ENCODE measurements at places on chromosomes 12 and 14.

- no peak for DNase-seq
These were observed 154.8 kb downstream of the TMX1 start for GRCh38 chr14:51394804-51395203.

DNA sequence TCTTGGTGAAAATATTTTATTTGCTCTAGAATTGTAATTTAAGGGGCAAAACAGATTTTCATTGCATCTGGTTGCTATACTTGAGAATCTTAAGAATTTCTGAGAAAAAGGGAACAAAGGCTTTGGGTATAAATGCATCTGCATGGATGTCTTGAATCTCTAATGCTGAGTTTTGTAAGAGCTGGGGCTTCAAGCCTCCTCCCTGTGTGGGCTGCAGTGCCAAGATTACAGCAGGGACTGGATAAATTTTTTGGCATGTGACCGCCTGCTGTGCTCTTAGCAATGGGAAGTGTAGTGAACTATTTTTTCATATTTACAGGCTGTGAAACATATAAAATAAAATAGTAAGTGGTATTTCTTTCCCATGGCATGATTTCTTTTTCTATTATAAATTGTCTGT lies 70.0 kb downstream of the SLC38A6 start:
- DNase-seq: no peak

DNA sequence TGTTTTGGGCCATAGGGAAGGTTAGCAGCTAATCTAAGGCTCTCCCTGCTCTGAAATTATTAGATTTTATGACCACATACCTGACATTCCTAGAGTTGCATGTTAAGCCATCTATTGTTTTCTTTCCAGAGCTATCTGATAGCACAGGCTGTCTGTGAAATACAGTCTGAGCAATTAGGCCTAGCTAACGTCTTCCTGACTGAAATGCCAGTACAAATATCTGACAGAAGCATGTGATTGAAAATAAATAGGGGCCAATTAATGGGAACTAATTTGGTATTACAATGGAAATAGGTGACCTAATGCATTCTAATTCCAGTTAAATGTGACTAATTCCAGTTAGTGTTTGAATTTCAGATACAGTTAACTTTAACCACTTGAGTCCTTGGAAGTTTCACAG lies 115.2 kb downstream of the C12orf75 start:
- DNase-seq: no peak

- DNase-seq: no peak
These were observed 7.8 kb upstream of the TAS2R46 start for GRCh38 chr12:11069854-11070365.

- no peak for DNase-seq
These were observed 2.1 kb downstream of the KCNC2 start for GRCh38 chr12:75207338-75208083.

- no peak for DNase-seq
These were observed 43.5 kb upstream of the PTPRQ start for GRCh38 chr12:80400571-80400991.

DNA sequence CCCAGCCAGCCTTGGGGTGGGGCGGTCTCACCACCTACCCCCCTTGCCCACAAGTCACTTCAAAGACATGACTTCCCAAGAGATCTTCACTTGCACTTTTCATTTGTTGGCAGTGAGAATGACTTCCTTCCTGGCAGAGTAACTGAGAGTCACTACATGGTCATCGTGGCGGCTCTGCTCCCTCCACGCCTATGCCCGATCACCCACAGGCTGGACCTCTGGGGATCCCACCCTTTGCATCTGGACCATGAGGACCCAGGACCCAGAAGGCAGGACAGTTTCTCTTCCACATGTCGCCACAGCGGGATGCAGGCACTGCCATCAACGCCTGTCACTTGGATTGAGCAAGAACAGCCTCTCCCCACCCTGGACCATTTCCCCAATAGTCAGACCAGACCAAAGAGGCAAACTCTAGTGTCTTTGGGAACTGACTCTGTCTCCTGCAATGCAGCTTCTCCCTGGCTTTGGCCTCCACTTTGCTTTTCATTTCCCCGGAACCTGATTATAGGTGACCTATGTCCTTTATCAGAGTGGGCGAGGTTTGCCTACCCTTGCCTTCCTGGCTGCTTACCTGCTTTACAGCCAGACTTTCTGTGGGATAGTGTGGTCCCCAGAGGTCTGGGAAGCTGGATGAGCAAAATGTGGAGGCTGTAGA lies 3.6 kb downstream of the VDR start:
- DNase-seq: no peak

GRCh38 chr12:2408262-2408661 lies 355.5 kb downstream of the CACNA1C start:
- no peak for DNase-seq

DNA sequence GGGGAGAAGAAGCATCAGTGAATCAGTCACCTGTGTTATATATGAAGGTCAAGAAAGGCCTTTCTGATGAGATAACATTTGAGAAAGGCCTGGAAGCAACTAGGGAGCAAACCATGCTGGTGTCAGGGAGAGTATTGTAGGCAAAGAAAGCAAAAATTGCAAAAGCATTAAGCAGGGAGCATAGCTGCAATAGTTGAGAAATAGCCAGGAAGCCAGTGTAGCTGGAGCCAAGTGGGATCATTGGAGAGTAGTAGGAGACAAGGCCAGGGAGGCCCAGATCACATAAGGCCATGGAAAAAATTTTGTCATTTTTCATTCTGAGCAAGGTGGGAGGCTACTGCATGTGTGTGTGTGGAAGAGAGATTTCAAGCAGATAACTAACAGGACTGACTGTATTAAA lies 18.8 kb upstream of the MAGOHB start:
- DNase-seq: no peak

DNA sequence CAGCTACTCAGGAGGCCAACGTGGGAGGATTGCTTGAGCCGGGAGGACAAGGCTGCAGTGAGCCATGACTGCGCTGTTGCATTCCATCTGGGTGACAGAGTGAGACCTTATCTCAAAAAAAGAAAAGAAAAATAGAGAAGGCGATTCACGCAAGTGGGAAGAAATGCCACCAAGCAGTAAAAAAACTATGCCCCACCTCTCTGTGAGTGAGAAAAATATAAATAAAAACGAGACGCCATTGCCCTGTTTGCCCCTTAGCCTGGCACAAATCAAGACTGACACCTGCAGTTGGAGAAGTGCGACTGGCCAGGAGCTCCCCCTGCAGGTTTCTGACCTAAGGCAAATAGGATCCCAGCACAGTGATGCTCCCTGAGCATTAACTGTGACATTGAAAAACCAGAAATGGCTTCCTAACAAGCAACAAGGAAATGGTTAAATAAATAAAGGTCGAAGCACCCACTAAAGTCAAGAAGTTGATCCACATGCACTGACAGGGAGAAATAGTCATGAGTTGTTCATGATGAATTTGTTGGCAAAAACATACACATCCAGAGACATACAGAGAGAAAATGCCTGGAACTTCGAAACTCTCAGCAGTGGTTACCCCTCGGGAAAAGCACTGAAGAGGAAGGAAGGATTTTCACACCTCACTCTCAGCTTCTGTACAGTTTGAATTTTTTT lies 21.1 kb downstream of the GSC start:
- DNase-seq: no peak

DNA sequence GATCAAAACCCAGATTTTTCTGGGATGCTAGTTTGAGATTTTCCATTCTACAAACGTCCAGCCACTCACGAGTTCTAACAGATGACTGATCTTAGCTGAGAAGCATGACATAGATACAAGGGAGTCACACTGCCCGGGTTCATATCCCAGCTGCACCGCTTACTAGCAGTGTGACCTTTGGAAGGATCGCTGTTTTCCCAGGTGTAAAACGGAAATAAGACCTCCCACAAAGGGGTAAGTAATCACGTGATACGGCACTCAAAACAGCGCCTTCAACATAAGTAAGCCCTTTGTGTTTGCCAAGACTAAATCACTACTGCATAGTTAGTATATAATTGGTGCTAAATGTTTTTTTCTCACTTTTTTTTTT lies 624 bp upstream of the PWP1 start:
- DNase-seq: peak; percentile 11

GRCh38 chr14:87148655-87149054 lies 844.3 kb downstream of the GALC start:
- no peak for DNase-seq

- DNase-seq: no peak
These were observed 11.9 kb upstream of the TNFAIP2 start for GRCh38 chr14:103111232-103111868.

DNA sequence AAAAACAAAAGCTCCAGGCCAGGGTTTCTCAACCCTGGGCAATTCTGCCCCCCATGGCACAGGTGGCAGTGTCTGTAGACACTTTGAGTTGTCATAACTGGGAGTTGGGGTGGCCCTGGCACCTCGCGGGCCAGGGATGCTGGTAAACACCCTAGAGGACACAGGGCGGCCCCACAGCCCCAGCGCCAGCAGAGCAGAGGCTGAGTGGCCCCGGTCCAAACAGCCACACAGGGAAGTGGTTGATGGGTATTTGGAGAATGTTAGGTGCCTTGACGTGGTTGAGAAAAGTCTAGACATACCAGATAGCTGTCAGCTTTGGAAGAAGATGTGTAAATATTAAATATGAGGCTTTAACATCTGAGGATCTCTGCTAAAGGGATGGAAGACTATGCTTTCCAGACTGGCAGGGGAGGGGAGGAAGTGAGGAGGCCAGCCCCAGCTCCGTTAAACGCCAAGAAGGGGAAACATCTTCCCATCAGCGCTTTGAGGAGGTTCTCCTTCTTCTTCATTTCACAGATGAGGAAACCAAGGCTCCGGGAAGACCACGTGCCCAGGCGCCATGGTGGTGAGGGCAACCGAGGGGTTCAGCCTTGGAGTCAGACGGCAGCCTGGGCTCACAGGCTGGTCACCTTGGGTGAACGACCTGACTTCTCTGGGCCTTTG lies 103.7 kb downstream of the SCARB1 start:
- DNase-seq: no peak

DNA sequence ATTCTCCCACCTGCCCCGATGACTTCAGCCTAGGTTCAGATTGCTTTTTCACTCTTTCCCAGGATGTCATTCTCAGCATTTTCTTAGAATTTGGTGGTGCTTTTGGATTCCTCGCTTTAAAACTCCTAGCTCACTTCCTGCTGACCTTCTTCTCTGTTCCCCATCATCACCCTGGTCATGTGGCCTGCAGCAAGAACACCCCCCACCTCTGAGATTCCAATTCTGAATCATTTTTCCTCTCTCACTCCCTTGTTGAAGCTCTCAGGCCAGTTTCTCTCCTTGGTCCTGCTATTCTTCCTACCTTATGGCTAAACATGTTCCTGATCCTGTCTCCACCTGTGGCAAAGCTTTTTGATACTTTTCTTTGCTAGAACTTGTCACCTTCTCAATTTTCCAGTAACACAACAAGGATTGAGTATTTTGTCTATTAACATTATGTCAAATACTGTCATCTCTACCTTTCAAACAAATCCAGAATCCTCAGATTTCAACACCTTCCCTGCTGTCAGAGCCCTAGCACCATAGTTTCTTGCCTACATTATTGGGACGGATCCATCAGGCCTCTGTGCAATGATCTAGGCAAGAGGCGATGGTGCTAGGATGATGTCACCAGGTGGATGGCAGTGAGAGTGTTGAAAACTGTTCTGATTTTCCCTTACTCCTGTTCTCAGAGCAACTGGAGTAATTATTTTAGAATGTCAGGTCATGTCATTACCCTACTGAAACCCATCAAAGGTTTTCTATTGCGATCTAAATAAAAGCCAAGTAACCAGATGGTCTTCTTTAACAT lies 233.7 kb downstream of the MON2 start:
- DNase-seq: no peak

DNA sequence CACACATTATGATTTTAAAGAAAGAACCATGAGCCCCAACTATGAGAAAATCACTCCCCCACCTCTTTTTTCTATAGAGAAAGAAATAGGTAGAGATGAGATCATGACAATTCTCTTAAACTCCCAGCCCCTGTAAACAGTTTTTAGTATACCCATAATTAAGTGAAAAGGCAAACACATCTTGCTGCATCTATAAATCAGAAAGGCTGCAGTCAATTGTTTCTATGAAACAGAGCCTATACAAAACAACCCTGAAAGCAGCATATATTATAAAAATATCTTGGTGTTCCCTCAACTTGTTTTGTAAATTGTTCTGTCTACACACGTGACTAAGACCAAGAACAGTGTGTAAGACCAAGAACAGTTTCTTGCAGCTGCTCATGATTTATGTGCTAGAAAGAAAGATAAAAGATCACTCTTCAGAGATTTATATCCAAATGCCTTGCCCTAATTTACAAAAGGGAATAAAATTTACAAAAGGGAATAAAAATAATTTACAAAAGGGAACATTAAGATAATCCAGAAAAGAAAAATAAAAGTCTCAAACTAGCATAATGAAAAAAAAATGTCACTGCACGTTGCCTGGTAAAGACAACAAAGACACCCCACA lies 4.8 kb downstream of the KITLG start:
- DNase-seq: no peak

Measured in activated CD4-positive, alpha-beta T cell treated with anti-CD3 and anti-CD28 coated beads for 4 hours (primary cell).